ENCODE measurements at places on chromosomes 13 and 19.

DNA sequence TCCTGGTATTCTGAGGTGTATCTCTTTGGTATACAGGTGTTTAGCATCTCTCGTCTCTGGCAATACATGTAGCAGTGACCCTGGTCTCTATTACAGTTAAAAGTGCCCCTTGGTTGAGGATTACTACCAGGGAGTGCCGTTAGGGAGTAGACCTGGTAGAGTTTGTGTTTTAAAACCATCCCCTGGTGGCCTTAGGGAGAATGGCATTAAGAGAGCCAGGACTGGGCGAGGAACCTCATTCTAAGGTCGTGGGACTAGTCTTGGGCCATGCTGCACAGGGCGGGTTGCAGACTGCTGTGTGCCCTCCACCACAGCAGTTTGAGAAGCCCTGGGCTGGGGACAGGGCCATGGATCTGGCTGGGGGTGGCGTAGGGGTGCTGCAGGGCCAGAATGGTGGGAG lies 35.0 kb downstream of the B3GLCT start:
- no peak for DNase-seq

DNA sequence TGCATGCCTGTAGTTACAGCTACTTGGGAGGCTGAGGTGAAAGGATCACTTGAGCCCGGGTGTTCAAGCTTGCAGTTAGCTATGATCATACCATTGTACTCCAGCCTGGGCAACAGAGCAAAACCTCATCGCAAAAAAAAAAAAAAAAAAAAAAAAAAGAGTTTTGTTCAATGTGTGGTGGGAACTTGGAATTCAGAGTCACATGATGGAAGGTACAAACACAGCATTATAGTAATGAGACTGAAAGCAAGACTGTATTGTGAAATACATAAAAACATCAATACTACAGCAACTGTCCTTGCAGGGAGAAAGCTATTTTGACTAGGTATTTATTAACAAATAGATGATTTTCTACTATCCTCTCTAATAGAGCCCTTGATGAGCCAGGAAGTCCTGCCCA lies 393.2 kb downstream of the DLEU7 start:
- no peak for DNase-seq

- DNase-seq = no peak
Measured at GRCh38 chr19:5567970-5568407, 236 bp upstream of the TINCR start.

DNA sequence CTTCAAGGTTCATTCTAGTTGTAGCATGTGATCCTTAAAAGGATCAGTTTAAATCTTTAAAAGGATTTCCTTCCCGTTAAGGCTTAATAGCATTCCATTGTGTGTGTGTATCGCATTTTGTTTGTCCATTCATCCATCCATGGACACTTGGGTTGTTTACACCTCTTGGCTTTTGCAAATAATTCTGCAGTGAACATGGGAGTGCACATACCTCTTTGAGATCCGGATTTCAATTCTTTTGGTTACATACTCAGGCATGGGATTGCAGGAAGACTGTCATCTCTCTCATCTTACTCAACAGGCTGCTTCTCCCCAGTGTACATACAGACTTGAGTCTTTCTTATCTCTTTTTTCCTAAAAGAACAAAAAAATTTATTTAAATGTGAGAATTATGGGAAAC lies 1.2 kb downstream of the RNF113B start:
- DNase-seq = no peak

- DNase-seq = no peak
Measured at GRCh38 chr13:104895521-104895920, 1639.9 kb downstream of the EFNB2 start.

DNA sequence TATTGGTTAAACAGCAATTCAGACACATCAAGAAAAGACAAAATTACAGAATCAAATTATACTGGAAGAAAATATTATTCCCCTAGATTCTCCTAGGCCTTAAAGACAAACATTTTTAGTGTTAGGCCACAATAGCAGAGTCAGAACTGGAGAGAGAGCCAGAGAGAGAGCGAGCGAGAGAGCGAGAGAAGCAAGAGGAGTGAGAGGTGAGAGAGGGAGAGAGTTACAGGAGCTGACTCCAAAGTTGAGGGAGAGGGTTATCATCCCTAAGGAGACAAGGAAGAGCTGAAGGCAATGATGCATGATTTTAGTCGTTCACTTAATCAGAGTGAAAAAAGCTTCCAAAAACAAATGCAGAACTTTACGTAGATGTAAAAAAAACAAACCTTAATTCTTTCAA lies 20.2 kb upstream of the ZNF227 start:
- DNase-seq = no peak

- peak; percentile 94 for DNase-seq
Measured at GRCh38 chr19:57320180-57321084, at the start of gene ZNF543. TSS of gene ZNF543 (plus strand) at chr19:57320472. CDS start at chr19:57320854, 382 bp downstream.

DNA sequence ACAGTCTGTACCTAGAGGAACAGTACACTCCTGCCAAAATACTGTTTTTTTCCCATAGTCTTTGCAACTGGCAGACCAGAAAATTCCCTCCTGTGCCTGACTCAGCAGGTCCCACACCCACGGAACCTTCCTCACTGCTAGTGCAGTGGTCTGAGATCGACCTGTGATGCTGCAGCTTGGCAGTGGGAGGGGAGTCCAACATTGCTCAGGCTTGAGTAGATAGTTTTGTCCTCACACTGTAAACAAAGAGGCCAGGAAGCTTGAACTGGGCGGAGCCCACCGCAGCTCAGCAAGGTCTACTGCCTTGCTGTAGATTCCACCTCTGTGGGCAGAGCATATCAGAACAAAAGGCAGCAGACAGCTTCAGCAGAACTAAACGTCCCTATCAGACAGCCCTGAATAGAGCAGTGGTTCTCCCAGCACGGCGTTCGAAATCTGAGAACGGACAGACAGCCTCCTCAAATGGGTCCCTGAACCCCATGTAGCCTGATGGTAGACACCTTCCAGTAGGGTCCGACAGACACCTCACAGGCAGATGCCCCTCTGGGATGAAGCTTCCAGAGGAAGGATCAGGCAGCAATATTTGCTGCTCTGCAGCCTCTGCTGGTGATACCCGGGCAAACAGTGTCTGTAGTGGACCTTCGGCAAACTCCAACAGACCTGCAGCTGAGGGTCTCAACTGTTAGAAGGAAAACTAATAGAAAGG lies 92.7 kb downstream of the SUCLA2 start:
- no peak for DNase-seq

- DNase-seq = no peak
Measured at GRCh38 chr19:10044390-10044789, 31.1 kb downstream of the RDH8 start.

DNA sequence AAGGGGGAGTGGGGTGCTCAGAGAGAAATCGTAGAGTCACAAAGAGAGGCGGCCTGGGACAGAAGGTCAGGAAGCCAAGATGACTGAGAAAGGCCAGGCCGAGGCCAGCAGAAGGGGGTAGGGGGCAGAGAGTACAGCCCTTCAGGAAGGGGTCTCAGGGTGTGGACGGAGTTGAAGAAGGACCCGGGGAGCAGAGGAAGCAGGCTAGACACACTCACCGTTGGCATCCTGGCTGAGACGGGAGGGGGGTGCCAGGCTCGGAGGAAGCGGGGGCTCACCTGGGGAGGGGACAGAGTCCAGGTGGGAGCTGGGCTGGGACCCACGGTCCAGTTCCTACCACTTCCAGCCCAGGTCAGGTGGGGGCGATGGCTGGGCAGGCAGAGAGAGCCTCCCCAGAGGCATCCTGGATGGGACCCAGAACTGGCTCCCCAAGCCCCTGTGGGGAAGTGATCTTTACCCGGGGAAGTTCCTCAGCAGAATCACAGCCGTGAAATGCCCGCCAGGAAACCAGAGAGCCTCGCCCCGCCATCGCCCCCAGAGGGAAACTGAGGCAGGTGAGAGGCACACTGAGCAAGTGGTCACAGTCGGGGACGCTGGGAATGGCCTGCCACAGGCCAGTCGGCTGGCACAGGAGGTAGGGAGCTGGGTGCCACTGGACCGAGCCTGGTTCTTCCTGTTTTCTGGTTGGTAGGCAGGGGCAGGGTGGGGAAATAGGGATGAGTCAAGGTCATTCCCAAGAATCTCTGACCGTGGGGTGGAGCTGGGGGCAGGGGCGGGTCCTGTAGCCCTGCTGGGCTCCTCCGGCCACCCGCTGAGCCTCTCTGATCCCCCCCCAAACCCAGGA lies 1.4 kb downstream of the MATK start:
- DNase-seq = no peak

- no peak for DNase-seq
Measured at GRCh38 chr13:94057618-94058186, 421.8 kb downstream of the DCT start.

DNA sequence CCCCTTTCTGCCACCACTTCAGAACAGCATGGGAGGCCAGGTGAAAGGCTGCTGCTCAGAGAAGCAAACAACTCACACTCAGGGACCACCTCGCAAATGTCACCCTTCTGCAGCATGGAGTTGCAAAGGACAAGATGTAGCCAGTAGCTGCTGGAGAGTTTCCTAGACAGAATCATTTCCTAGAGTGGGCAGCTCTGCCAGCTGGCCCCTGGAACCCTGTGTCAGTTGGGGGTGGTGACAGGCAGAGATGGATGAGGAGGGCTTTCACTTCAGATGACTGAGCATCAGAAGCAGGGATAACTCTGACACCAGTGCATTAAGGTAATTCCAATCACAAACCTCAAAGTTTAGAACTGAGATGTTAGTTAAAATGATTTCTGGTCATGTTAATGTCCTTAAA lies 34.4 kb upstream of the EPHX3 start:
- DNase-seq = no peak

DNA sequence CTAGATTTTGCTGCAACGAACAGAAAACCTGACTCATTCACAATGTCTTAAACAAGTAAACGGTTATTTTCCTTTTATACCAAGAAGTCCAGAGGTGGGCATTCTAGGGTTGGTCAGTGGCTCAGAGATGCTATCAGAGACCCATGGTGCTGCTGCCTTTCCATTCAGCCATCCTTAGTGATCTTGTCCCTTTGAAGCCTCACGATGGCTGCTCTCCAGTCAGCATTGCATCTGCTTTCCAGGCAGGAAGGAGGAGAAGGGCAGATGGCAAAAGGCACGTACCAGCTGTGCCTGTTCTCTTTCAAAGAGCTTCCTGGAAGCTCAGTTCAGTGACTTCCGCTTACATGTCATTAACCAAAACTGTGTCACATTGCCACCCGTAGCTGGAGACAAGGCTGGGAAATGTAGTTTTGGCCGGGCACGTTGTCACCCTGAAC lies 30.1 kb downstream of the WDFY2 start:
- peak; percentile 39 for DNase-seq

DNA sequence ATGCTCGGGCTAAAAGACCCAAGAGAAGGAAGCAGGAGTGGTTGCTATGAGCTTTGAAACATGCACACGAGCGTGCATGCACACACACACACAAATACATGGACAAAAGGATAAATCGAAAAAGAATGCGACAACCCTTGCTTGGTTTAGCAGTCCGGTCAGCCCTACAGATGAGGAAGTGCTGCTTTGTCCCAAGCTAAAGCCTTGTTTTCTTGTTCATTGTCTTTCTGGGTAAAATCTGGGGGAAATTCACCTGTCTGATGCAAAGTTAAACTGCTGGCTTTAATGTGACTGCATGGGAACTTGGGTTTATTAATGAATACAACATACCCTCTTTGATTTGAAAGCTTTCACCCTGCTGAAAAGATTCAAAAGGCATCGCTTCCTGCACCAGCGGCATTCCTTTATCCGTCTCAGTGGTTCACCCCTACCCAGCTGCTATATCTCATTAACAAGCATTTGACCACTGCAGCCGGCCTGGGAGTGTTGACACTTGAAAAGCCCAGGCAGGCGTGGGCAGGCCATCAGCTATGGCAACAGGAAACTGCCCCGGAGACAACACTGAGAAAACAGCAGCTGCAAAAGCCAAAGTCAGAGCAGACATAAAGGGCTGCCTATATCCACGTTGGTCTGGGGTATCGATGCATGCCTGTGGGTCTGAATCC lies 301.7 kb downstream of the NDFIP2 start:
- DNase-seq = no peak

GRCh38 chr13:24040835-24041234 lies 119.7 kb upstream of the SPATA13 start:
- DNase-seq = no peak

DNA sequence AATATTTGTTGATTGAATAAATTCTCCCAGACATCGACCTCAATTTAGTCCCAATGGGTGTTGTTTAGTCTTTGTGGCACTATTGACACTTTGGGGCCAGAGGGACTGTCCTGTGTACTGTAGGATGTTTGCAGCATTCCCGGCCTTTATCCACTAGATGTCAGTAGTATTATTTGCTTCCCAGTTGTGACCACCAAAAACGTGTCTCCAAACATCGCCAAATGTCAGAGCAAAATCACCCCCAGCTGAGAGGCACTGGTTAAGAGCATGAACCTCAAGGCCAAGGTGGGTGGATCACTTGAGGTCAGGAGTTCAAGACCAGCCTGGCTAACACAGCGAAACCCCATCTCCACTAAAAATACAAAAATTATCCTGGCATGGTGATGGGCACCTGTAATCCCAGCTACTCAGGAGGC lies 15.4 kb downstream of the NLRP12 start:
- no peak for DNase-seq

DNA sequence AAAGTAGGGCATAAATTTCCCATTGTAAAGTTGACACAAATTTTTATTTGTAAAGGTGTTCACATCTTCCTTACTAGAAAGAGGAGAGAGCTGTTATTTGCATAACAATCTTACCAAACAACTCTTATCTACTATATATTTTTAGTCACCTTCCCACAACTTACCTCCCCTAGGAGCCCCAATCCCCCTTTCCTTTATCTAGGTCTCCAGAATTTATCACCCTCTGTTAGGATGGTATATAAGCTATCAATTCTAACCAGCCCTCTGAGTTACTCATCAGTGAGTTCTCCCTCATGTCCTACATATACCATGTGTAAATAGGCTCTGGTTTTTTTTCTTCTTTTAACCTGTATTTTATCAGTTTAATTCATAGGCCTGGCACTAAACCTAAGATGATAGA lies 62.2 kb downstream of the DCT start:
- no peak for DNase-seq

Measured in activated naive CD4-positive, alpha-beta T cell treated with anti-CD3 and anti-CD28 coated beads, Interleukin-2, amount 50 U/mL, for 16 hours (primary cell).